ENCODE measurements at places on chromosomes 5 and 9.

DNA sequence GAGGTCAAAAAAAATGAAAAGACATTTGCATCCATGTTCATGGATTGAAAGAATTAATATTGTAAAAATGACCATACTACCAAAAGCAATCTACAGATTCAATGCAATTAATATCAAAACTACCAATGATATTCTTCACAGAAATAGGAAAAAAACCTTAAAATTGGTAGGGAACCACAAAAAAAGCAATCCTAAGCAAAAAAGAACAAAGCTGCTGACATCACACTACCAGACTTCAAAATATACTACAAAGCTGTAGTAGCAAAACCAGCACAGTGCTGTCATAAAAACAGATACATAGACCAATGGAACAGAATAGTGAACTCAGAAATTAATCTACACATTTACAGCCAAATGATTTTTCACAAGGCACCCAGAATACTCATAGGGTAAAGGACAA, 34.3 kb downstream of the RGMB start:
- DNase-seq, result no peak

DNA sequence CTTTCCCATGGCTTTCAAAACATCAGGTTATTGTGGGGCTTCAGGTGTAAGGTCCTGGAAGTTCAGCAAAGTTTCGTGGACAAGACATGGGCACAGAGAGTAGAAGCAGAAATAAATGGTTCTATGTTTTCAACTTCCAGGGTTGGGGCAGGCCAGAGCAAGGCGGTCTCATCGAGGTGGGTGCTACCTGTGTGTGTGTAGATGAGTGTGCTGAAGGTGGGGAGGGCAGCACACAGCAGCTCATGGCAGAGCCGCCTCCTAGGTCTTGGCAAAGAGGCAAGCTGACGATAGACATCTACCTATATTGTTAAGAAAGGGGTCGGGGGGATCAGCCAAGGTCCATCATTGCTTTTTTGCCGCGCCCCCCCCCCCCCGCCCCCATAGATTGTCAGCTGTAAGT, 3.8 kb downstream of the RAB24 start:
- DNase-seq, result no peak

GRCh38 chr9:111965566-111966019, 69.0 kb downstream of the UGCG start:
- DNase-seq, result peak; percentile 85

DNA sequence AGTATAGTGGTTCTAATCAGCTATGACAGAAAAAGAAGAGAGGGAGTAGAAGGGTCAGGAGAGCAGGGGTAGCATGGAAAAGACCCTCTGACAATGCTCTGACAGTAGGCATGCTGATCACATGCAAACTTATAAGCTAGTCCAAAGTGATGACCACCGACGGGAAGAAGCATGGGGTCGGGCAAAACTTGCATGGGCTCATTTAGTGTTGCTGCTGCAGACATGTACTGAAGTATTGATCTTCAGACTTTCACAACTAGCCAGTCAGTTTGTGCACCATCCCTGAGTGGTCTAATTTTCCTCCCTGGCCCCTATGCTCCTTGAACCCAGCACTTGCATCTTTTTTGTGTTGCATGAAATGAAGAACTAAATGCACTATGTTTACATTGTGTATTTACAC, 225.4 kb downstream of the SYK start:
- no peak for DNase-seq

DNA sequence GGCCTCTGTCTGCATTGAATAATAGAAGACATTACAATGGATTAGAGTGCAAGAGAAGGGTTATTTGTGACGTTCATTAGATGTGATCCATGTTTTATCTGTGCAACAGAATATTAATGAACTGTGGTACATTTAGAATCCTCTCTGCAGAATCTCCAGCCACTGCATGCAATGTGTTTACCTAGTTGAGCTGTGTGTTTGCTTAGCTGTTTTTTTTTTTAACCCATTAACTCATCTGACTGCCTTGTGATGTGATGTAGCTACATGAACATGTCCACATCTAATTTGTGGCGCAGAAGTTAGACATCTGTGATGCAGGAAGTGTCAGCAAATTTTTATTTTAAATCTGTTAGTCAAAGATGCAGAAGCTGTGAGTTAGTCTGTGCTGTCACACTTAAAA, 236.9 kb downstream of the CD180 start:
- DNase-seq, result no peak

- DNase-seq, result no peak
Observed at GRCh38 chr5:84384604-84385575, at the start of gene EDIL3. TSS of gene EDIL3 (minus strand) at chr5:84384880. CDS start at chr5:84384374, 506 bp downstream.

- no peak for DNase-seq
Observed at GRCh38 chr9:135156525-135157510, 69.3 kb downstream of the OLFM1 start.

GRCh38 chr5:76622973-76623596, at the start of gene F2RL2:
TSS of gene F2RL2 (minus strand) at chr5:76623403. CDS start at chr5:76623230, 173 bp downstream.
- DNase-seq, result peak; percentile 14

GRCh38 chr5:120476063-120476462, 12.0 kb downstream of the PRR16 start:
- no peak for DNase-seq

DNA sequence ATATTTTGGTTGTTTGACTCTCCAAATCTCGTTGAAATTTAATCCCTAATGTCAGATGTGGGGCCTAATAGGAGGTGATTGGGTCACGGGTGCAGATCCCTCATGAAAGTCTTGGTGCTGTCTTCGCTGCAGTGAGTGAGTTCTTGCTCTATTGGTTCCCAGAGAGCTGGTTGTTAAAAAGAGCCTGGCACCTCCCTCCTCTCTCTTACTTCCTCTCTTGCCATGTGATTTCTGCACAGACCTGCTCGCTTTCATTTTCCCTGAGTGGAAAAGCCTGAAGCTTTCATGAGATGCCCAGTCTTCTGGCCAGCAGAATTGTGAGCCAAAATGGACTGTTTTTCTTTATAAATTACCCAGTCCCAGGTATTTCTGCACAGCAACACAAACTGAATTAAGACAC, 221.6 kb downstream of the MAT2B start:
- no peak for DNase-seq

DNA sequence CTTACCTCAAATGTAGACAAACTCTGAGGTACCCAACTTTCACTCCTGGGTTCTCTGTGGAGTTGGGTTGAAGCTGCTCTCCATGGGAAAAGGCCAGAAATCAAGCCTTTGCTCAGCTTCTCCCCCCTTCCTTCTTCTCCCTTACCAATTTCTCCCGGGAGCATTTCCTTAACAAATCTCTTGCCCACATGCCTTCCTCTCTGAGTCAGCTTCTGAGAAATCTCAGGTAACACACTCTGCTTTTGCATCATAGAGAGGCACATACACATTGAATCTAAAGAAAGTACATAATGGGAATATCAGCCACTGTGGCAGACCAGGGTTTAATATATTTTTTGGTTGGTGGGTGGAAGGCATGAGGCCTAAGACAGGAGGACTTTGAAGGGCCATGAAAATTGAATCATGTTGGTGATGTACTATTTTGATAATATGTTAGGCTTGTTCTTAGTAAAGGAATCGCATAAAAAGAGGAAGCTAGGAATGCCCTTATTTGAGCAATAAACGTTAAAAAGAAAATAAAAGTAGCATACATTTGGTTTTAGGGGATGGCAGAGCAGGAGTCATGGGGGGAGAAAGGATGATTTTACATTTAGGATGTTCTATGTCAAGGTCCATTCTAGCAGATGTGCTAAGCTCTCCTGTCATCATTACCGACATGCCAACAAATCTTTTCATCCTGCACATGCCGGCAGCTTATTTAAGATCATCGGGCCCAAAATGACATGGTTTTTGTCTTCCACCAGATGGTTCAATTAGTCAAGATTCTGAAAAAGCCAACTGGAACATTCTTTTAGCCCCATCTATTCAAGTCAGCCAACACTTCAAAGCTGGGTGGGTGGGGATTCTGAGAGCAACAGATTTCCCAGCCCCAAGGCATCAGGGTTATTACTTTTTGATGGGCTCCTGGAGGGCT, 199.5 kb upstream of the CLINT1 start:
- no peak for DNase-seq

DNA sequence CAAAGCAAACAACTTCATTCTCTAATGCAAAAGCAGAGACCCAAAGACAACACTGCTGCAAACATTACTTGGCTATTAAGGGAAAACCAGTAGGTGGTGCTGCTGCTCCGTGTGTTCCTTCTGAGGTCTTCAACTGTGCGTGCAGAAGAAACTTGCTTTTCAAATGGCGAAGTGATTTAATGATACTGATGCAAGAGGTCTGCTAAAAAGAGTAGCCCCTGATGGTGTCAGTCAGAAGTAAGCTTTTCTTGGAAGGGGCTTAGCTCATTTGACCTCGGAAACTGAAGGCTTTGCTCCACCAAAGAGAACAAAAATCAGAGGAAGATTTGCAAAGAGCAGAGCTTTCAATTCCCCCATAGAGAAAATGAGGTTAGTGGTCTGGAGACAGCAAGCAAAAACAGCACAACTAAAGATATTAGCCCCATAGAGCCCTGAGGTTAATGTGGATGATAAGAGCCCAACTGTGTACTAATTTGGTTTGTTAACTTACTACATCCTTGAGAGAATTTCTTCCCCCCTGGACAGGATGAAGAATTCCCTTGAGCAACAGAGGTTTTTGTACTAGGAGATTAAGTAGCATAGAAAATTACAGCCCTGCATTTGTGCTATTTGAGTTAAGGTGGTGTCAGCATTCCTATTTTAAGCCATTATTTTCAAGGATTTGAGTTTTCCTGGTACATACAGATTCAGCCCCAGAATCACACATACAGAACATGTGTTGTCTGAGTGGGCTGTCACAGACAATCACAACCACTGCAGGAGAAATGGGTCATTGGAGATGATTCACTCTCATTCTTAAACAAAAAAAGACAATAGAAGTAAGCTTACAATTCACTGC, 153.2 kb upstream of the C9orf72 start:
- peak; percentile 28 for DNase-seq

GRCh38 chr5:85395526-85395925, 1010.8 kb upstream of the EDIL3 start:
- no peak for DNase-seq

GRCh38 chr5:8884029-8884428, 661.8 kb downstream of the SEMA5A start:
- no peak for DNase-seq

GRCh38 chr5:107154593-107154992, 516.1 kb downstream of the EFNA5 start:
- DNase-seq, result no peak

DNA sequence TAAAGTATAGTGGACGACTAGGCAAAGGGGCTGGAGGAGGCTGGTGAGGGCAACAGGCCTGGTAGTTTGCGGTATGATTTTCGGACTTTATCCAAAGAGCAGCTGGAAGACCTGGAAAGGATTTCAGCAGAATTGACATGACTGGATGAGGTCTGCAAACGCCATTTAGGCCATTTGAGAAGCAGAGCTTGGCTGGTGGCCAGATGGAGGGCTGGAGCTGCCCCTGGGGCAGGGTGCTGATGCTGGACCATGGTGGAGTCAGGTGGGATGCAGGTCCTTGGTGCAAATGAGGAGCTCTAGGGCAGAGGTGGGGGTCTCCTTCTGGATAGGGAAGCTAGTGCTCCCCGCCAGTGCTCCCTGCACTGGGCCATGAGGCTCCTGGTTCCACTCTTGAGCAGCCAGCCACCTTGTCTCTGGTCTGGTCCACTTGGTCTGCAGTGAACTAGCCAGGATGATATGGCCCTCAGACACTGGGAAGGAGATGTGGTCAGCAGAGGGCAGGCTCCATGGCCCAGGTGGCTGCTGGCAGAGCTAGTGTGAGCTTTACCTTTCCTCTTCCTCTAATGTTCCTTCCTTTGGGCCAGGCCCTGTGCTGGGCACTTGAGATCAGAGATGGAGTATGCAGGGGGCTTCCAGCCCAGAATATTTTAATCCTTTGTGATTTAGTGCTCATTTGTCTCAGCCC, 31.4 kb downstream of the COL27A1 start:
- DNase-seq, result no peak

DNA sequence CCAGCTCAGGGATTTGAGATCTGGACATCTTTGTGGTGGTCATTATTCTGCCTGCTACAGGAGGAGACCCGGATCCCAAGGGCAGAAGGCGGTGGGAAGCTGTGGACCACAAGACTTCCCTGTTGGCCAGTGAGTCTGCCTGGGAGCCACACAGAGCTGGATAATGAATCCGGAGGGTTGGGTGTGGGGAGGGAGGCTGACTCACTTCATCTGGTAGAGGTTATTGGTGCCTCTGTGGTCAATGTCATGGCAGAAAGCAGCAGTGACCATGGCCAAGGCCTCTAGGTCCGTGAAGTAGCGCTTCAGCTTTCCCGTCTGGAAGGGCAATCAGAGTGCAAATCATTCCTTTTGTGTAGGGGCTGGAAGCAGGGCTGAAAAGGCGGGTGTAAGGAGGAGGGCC, 58.5 kb downstream of the PDE6A start:
- DNase-seq, result no peak

GRCh38 chr9:69421908-69422801, 97.1 kb downstream of the ENTREP1 start:
- no peak for DNase-seq
